ENCODE measurements at places on chromosomes 1 and 21.

- DNase-seq = no peak
These were observed 23.8 kb upstream of the PAXBP1 start for GRCh38 chr21:32795376-32795775.

GRCh38 chr1:33180226-33180910, 1.5 kb downstream of the TRIM62 start:
- DNase-seq = peak; percentile 75

- no peak for DNase-seq
These were observed 198.3 kb upstream of the FAM78B start for GRCh38 chr1:166365081-166365480.

- DNase-seq = no peak
These were observed 17.3 kb upstream of the TRIM67 start for GRCh38 chr1:231144416-231145193.

- no peak for DNase-seq
These were observed 21.2 kb downstream of the MACO1 start for GRCh38 chr1:25451908-25452307.

GRCh38 chr1:226443439-226443838, 35.5 kb upstream of the PARP1 start:
- DNase-seq = no peak

- no peak for DNase-seq
These were observed 154.2 kb downstream of the ZNF326 start for GRCh38 chr1:90149101-90149500.

DNA sequence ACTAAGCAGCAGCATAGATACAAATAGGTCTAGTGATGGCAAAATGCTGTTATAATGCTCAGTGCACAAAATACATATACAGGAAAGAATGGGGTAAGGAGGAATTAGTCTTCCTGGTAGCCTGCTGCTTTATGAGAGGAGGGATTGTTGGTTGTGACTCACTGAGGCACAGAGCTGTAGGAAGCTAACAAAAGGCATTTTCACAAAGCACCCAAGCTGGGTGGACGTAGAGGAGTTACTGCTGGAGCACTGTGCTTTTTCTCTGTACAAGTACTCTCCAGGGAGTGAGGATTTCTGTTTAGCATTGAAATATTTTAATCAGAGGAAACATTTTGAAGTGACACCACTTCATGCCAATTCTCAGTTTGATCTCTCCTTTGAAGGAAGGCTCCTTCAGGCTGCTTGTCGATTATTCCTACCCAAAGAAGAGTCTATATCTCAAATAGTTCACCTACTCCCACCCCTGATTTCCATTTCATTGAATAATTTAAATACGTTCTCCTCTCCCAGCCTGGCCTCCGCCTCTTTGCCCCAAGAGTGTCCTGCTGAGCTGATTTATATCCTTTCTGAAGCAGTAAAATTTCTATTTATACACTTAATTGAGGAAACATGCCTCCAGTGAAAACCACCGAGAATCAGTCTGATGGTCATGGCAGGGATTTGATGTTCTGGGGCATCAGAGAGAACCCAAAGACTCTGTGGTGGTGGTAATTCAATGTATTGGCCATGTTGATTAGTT, 271.9 kb downstream of the HHAT start:
- no peak for DNase-seq

- no peak for DNase-seq
These were observed 477.5 kb downstream of the SMYD3 start for GRCh38 chr1:246029616-246030015.

Measured in NCI-H446 treated with DMSO at 0.1 percent for 48 hours (cell line).